ENCODE measurements at places on chromosomes 12 and 14.
A peak's percentile ranks its signal among the peaks of the same experiment; 100 is the strongest.

GRCh38 chr12:76264611-76265012 is 83.6 kb downstream of the BBS10 start:
- DNase-seq, result no peak

DNA sequence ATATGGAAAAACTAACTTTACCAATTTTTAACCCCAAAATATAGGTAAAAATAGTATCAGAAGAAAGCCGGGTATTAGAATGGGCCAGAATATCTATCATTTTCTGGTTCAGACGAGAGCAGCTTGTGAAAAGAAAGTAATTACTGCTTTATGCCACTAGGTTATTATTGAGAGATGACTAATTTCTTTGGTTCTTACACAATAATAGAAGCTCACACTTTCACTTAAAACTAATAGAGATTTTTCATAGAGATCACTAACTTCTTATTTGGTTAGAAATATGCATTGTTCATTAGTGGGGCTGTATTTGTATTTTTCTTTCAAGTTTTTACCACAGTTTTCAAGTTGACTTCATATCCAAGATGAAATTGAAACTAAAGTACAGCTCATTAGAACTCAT is 1241.2 kb upstream of the FLRT2 start:
- DNase-seq, result no peak

- no peak for DNase-seq
Measured at GRCh38 chr14:57375156-57375555, 15.2 kb upstream of the NAA30 start.

- no peak for DNase-seq
Measured at GRCh38 chr12:662566-663292, 516 bp downstream of the NINJ2 start.

DNA sequence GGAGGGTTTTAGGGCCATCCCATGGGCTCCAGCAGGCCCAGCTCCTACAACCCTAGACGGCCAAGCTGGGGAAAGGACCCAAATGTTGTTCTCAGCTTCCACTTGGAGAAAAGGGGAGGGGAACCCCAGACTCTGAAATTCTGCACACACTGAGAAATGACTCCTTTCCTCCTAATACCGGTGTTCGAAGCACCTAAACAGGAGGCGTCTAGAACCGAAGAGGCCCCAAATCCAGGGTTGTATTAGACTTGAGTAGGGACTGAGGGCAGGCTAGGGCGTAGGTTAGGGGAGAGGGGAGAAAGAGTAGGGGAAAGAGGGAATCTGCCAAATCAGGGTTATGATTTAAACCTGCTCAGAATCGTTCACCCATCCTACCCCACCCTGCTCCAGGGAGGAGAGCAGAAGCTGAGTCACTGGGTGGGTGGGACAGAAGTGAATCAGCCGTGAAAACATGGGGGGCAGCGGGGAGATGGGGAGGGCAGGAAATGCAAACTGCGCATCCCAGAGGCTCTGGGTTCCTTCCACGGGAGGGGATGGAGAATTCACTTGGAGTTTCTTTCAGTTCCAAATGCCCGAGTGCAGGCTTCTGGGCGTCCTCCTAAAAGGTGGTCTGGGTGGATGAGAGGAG is 1.0 kb downstream of the IGFBP6 start:
- peak; percentile 54 for DNase-seq

- no peak for DNase-seq
Measured at GRCh38 chr14:24820616-24821015, 186.6 kb upstream of the GZMB start.

DNA sequence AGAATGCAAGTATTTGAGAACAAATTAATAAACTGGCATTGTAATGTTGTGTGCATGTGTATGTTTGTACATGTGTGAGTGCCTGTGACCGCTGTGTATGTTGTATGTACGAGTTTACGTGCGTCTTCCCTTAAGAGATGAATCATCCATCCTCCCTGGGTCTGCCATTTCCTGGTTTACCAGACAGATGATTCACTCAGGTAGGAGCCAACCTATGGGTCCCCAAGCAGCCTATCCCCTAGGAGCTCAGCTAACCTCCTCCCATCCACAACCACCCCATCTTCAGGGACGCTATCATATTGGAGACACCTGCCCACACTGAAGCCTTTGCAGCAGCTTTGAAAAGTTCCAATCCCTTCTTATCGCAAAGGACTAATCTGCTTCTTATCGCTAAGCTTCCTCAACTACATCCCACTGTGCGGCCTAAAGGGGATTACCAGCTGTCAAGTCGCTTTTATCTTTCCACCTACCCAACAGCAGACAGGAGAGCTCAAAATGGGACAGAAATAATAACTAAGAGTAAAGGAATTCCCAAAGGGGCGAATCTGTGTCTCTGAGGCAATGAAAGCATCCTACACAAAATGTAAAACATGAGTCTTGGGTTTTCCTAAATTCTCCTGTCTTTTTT is 81.5 kb upstream of the TMCC3 start:
- no peak for DNase-seq

GRCh38 chr12:131104463-131105350 is 151.0 kb downstream of the ADGRD1 start:
- DNase-seq, result peak; percentile 19

Measured in AG09319 (cell line).